Activated T-cell treated with anti-CD3 and anti-CD28 coated beads, Interleukin-2, amount 50 U/mL, for 24 hours (primary cell): ENCODE measurements at places on chromosomes 6 and 20.

GRCh38 chr6:124982669-124983068 is 20.4 kb downstream of the RNF217 start:
- peaks cover 6% of the 10 kb centered on the region for H3K4me1 ChIP-seq
- H3K4me3 ChIP-seq = no peak overlapping the region
- DNase-seq = no peak
- peaks cover 16% of the 10 kb centered on the region for H3K27me3 ChIP-seq
- H3K27ac ChIP-seq = no peak overlapping the region

GRCh38 chr6:4017834-4018170 is 61.1 kb downstream of the FAM217A start:
- H3K27me3 ChIP-seq = no peaks in the 10 kb centered on the region
- peak overlapping the region; percentile 97 for H3K27ac ChIP-seq
- peaks cover 61% of the 10 kb centered on the region for H3K4me1 ChIP-seq

DNA sequence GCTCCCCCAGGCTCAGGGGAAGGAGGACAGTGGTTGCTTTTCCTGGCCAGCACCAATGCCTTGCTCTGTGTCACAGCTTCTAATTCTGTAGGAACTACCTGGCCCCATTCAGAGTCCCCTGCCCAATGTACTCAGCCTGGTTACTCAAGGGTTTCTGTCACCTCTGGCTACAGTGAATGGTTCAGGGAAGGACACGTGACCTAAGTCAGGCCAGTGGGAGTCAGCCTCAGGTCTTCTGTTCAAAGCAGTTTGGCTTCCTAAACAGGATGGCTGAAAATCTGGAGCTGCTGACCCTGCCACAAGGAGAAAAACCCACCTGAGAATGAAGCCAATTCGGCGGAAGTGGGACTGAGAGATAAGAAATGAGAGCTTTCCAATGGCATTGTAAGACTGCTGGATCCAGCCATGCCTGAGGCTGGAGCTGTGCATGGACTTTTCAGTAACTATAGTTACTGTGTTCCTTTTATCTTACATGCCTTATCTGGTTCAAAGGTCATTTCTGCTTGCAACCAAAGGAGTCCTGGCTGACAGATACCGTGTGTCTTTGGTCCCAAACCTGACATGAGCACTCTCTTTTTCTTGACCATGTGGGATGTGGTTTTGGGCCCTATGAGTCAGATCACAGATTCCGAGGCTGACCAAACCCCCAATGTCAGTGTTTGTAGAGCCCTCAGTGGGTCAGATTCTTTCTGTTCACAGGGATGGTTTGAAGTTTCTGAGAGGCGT is 104.3 kb downstream of the SULF2 start:
- no peaks in the 10 kb centered on the region for H3K27me3 ChIP-seq
- H3K4me1 ChIP-seq = no peaks in the 10 kb centered on the region
- H3K36me3 ChIP-seq = no peaks in the 10 kb centered on the region
- no peak for DNase-seq

DNA sequence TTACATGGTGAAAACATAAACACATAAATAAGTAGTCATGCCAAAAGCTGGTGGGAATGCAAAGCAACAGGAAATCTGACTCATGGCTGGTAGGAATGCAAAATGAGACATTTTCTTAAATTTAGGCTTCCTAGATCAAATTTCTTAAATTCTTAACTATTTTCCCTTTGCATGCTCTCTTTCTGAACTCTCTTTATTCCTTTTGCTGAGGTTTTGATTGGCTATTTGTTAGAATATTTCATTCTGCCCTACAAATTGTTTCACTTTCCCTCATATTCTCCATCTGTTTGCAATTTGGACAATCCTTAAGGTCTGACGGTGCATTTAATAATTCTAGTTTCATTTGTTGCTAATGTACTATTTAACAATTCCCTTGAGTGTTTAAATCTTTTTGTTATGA is 437.5 kb upstream of the RGS17 start:
- no peaks in the 10 kb centered on the region for H3K27me3 ChIP-seq
- H3K27ac ChIP-seq = no peak overlapping the region
- no peaks in the 10 kb centered on the region for H3K4me1 ChIP-seq

DNA sequence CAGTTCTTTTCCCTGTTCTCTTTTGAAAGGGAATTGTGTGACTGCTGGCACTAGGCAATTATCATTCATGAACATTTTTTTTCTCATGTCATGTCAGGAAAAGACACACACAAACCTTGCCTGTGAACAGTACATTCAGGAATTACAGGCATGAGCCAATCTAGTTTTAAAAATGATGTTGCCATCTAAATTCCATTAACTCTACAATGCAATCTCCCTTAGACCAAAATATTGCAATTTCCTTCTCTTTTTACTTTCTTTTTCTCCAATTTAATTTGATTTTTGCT is 127.5 kb upstream of the STMND1 start:
- H3K27me3 ChIP-seq = peaks cover 71% of the 10 kb centered on the region
- no peak overlapping the region for H3K27ac ChIP-seq
- no peak overlapping the region for H3K4me3 ChIP-seq
- no peaks in the 10 kb centered on the region for H3K36me3 ChIP-seq
- H3K4me1 ChIP-seq = peaks cover 14% of the 10 kb centered on the region

DNA sequence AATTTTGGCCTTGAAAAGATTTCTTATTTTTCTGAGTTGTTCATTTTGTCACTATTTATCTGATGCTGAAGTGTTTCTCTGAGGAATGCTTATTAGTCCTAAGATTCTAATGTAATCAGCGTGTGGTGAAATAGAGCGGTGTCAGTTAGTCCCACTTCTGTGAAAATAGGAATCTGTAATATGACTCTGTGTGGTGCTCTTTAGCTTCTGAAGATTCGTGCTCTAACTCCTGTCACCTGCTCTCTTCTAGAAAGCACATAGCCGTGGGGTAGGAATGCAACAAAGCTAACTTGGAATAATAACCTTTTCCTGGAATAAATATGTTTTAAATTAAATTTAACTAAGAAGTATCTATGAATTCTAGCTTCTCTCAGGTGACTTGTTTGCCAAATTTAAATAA is 90.4 kb downstream of the BCKDHB start:
- no peaks in the 10 kb centered on the region for H3K4me1 ChIP-seq
- H3K4me3 ChIP-seq = no peak overlapping the region
- H3K27me3 ChIP-seq = no peaks in the 10 kb centered on the region

- H3K27ac ChIP-seq = no peak overlapping the region
- H3K27me3 ChIP-seq = peaks cover 25% of the 10 kb centered on the region
- DNase-seq = no peak
- no peak overlapping the region for H3K4me3 ChIP-seq
- H3K4me1 ChIP-seq = no peaks in the 10 kb centered on the region
- H3K36me3 ChIP-seq = no peaks in the 10 kb centered on the region
Observed at GRCh38 chr6:153059311-153059710, 56.8 kb upstream of the MTRF1L start.

DNA sequence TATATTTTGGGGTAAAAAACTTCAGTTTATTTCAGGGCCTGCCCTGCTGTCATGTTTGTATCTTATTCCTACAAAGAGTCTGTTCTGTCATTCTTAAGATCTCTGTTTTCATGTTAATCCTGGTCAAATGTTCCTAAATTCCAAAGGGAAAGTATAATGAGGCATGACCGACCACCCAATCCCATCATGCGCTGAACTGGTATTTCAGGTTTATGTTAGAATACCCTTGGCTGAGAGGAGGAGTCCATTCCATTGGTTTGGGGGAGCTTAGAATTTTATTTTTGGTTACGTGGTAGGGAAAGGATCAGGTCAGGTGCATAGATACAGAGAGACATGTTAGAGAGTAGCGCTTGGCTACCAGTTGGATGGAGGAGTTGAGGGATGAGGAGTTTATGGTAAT is 25.7 kb downstream of the CFAP61 start:
- H3K4me3 ChIP-seq = no peak overlapping the region
- H3K36me3 ChIP-seq = no peaks in the 10 kb centered on the region
- no peaks in the 10 kb centered on the region for H3K4me1 ChIP-seq
- no peak overlapping the region for H3K27ac ChIP-seq

DNA sequence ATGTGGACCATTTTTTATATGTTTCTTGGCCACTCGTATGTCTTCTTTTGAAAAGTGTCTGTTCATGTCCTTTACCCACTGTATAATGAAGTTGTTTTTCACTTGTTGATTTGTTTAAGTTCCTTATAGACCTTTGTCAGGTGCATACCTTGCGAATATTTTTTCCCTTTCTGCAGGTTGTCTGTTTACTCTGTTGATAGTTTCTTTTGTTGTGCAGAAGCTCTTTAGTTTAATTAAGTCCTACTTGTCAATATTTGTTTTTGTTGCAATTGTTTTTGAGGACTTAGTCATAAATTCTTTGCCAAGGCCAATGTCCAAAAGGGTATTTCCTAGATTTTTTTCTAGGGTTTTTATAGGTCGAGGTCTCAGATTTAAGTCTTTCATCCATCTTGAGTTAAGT is 66.2 kb downstream of the UNC5CL start:
- no peak for DNase-seq
- no peaks in the 10 kb centered on the region for H3K4me1 ChIP-seq
- H3K36me3 ChIP-seq = no peaks in the 10 kb centered on the region
- H3K4me3 ChIP-seq = no peak overlapping the region
- no peak overlapping the region for H3K27ac ChIP-seq

DNA sequence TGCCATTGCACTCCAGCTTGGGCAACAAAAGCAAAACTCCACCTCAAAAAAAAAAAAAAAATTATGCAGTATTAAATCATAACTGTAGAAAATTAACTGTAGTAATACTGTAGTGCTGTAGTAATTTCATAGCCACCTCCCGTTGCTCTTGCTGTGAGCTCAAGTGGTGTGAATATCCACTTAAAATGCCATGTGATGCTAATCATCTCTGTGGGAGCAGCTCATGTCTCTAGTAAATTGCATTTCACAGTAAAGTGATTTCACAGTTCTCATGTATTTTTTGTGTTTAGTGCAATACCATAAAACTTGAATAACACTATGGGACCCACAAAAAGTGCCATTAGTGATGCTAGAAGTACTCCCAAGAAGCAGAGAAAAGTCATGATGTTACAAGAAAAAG is 14.4 kb upstream of the FAM217A start:
- H3K4me3 ChIP-seq = no peak overlapping the region
- H3K27me3 ChIP-seq = no peaks in the 10 kb centered on the region

- no peak overlapping the region for H3K4me3 ChIP-seq
- DNase-seq = no peak
- H3K27ac ChIP-seq = no peak overlapping the region
Observed at GRCh38 chr6:102670735-102671134, 1277.2 kb downstream of the GRIK2 start.

- no peaks in the 10 kb centered on the region for H3K36me3 ChIP-seq
- no peaks in the 10 kb centered on the region for H3K4me1 ChIP-seq
- no peak overlapping the region for H3K4me3 ChIP-seq
- DNase-seq = no peak
Observed at GRCh38 chr20:47020231-47020630, 125.6 kb downstream of the EYA2 start.

DNA sequence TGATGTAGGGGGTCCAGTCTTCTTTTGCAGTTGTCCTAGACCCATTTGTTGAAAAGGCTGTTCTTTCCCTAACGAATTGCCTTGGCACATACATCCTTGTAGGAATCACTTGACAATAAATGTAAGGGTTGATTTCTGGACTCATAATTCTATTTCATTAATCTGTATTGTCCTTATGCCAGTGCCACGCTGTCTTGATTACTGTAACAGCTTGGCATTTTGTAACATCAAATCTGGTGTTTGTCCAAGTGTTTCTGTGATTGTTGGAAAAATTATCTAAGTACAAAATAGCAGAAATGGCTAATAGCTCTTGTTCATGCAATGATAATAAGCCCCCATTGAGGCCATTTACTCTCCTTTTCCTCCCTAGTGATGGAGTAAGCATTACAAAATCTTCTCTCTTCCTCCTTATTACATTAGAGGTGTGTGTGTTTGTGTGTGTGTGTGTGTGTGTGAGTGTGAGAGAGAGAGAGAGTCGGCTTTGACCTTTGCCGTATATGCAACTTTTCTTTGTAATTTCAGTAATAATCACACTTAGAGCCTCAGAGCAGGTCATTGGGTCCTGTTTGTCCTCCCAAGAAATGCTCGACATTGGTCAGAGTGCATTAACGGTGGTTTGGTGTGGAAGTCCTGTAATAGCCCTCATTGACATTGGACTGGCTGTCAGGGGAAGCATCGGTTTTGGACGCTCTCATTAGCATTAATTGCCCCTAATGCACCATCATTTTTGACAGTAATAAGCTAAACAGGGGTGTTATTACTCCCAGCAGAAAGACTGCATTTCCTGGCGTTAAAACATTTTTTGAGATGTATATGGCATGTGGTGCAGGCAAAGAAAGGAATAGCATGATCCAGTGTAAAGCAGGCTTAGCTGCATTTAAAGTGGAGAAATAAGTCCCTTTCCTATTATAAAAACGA is 40.7 kb upstream of the MROH8 start:
- H3K4me3 ChIP-seq = no peak overlapping the region
- no peak for DNase-seq
- peaks cover 5% of the 10 kb centered on the region for H3K4me1 ChIP-seq
- no peaks in the 10 kb centered on the region for H3K27me3 ChIP-seq
- H3K36me3 ChIP-seq = peaks cover 95% of the 10 kb centered on the region
- no peak overlapping the region for H3K27ac ChIP-seq

- no peak overlapping the region for H3K4me3 ChIP-seq
- H3K27ac ChIP-seq = no peak overlapping the region
- no peaks in the 10 kb centered on the region for H3K27me3 ChIP-seq
- H3K36me3 ChIP-seq = no peaks in the 10 kb centered on the region
Observed at GRCh38 chr6:119484598-119484997, 135.0 kb upstream of the MAN1A1 start.

GRCh38 chr20:56032251-56032650 is 26.9 kb upstream of the CBLN4 start:
- H3K4me3 ChIP-seq = no peak overlapping the region
- no peak for DNase-seq
- no peaks in the 10 kb centered on the region for H3K36me3 ChIP-seq
- H3K27ac ChIP-seq = no peak overlapping the region
- no peaks in the 10 kb centered on the region for H3K27me3 ChIP-seq
- H3K4me1 ChIP-seq = no peaks in the 10 kb centered on the region

GRCh38 chr6:87670707-87671106 is 31.3 kb downstream of the AKIRIN2 start:
- peaks cover 12% of the 10 kb centered on the region for H3K4me1 ChIP-seq
- no peak overlapping the region for H3K4me3 ChIP-seq
- no peak for DNase-seq
- no peaks in the 10 kb centered on the region for H3K27me3 ChIP-seq
- H3K36me3 ChIP-seq = peaks cover 88% of the 10 kb centered on the region

GRCh38 chr6:157220485-157220884 is 102.8 kb downstream of the TMEM242 start:
- H3K27me3 ChIP-seq = peaks cover 2% of the 10 kb centered on the region
- DNase-seq = peak; percentile 25
- H3K4me3 ChIP-seq = peak overlapping the region; percentile 81
- H3K4me1 ChIP-seq = peaks cover 29% of the 10 kb centered on the region
- peak overlapping the region; percentile 89 for H3K27ac ChIP-seq

GRCh38 chr6:57013521-57013926 is 33.0 kb upstream of the KIAA1586 start:
- H3K36me3 ChIP-seq = no peaks in the 10 kb centered on the region
- peaks cover 12% of the 10 kb centered on the region for H3K27me3 ChIP-seq
- H3K4me3 ChIP-seq = no peak overlapping the region
- H3K4me1 ChIP-seq = no peaks in the 10 kb centered on the region
- DNase-seq = no peak

DNA sequence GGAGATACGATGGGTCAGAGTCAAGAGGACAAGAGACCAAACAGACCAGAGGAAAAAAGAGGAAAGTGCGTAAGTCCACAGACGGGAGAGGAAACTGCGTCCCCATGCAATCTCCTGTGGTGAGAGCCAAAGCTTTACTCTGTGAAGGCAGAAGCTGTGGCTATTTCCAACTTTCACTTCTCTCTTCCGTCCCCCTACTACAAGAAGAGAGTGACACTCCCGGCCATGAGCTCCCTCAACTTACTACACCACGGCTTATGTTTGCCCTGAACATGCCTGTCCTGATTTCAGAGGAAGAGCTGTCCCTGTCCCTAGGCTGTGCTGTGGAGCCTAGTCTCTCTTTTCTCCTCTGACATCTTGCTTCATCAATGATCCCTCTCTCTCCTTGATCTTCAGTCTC is 11.5 kb upstream of the SSR1 start:
- no peaks in the 10 kb centered on the region for H3K4me1 ChIP-seq
- H3K27me3 ChIP-seq = peaks cover 6% of the 10 kb centered on the region
- H3K36me3 ChIP-seq = no peaks in the 10 kb centered on the region
- no peak for DNase-seq
- H3K4me3 ChIP-seq = no peak overlapping the region
